ENCODE measurements at places on chromosomes 2 and 18.
A peak's percentile ranks its signal among the peaks of the same experiment; 100 is the strongest.

DNA sequence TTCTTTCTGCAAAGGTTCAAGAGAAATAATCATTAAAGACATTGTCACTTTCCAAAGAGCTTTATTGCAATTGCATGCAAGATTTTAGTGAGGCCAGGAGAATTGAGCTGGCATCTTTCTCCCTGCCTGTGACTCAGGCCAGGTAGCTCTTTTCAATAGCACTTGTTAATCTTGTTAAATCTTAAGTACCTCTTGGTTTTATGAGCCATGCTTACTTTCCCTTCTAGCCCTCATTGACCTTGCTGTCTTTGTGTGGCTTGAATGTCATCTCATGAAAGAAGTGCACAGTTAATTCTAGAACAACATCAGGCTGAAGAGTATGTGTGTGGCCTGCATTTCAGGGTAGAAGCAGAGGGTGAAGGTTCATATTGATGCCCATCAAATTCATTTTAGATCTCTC lies 14.8 kb upstream of the LGALSL start:
- no peak for DNase-seq

DNA sequence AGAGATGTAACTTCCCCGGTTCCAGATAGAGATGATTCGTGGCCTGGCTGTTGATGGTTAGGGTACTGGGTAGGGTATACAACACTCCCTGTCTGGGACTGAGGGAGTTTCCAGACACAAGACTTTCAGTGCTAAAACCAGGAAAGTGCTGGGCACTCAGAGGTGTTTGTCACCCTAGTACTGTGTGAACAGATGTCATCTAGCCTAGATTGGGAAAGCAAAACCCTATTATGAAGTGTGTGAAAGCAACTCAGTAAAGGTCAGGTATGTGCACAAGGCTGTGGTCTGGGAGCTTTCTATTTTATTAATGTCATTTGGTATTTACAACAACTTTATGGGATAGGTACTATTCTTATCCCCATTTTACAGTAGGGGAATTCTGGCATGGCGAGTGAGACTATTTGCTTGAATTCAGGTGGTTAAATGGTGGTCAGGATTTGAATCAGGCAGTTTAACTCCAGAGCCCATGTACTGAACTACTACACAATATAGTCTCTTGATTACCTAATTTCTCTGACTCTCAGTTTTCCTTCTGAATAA lies 2.6 kb downstream of the BZW1 start:
- DNase-seq: no peak

DNA sequence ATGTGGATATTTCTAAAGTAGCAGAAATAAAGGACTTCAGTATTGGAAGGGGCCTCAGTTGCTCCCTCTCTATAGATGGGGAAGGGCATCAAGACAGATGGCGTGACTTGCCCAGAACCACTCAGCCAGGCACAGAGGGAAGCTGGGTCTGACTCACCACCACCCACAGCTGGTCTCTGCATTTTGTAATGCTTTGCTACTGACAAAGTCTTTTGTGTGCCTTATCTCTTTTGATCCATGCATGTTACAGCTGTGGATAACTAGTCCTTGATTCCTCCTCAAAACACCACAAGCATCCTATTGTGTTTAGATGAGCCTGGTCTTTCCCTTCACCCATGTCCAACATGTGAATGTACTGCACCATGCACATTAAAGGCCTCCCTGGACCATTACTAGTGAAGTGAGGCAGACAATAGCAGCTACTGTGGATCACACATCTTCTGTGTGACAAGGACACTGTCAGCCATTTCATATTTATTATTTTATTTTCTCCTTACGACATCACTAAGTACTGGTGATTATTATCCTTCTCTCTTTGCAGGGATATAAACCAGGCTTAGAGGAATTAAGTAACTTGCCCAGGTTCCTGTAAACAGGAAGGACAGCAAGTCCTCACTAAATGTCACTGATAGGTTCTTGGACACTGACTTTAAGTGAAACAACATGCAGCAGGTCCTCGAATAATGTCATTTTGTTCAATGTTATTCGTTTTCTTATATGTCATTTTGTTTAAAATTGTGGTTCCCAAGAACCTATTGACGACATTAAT lies 29.6 kb upstream of the IL37 start:
- DNase-seq: peak; percentile 17

GRCh38 chr18:8254654-8255053 lies 354.6 kb upstream of the RAB12 start:
- no peak for DNase-seq

DNA sequence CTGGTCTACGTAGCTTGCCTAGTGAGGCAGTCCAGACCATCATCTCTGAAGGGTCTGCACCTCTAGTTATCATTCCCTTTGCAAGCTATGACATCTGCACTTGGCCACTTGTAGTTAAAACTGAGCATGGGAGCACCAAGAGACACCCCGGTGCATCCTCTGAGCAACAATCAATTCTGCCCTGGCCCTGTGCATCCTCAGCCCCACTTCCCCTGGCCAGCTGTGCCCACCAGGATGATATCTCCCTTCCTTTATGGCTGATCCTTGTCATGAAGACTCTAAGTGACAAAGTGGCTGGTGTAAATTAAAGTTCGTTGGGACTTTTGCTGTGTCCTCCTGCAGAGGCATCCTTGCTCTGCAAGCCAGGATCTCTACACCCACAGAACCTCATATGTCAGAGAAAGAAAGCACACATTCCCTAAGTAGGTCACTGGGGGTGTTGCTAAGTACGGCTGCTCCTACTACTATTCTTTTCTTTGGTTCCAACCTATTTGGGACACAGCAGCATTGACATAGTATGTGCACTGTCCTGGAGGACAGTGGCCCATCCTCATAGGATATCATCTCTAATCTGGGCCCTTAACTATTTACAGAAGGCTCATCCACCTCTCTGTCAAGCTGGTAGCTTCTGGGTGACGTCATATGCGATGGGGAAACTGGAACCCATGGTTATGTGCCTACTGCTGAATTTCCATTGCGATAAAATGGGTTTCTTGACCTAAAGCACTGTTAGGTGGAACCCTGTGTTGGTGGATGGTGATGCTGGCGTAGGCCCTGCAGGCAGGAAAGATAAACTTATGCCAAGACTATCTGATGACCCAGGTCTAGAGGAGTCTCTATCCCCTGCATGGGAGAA lies 384.3 kb upstream of the ID2 start:
- DNase-seq: no peak

DNA sequence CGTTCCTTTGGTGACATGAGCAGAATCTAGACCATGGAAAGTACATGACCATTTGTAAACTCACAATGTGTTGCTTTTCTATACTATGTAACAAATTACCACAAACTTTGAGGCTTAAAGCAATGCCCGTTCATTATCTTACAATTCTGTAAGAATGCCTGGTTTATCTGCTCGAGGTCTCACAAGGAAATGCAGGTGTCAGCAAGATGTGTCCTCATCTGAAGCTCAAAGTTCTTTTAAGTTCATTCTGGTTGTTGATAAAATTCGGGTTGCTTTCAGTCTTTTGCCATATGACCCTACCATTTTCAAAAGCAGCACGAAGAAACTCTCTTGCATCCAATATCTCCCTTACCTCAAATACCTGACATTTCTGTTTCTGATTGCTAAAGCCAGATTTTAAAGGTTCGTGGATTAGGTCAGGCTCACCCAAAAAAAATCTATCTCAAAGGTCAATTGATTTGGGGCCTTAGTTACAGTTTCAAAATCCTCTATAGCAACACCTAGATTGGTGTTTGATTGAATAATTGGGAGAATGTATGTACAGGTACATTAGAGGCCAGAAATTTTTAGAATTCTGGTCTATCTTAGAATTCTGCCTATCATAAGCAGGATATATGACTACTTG lies 125.9 kb downstream of the TMEM131 start:
- no peak for DNase-seq

DNA sequence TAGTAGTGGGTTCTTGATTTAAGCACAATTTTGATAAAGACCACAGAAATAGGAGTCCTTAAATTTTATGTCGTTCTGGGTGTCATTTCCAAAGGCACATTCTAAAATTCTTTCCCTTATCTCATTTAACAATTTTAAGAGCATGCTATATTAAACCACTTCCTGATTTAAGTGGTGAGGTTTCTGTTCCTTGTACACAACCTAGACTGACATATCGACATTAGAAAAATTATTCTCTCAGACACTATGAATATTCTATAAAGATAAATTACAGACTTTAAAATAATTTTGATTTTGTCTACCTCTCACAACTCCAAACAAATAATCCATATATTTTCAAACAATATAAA lies 923.8 kb downstream of the LRP1B start:
- DNase-seq: no peak

DNA sequence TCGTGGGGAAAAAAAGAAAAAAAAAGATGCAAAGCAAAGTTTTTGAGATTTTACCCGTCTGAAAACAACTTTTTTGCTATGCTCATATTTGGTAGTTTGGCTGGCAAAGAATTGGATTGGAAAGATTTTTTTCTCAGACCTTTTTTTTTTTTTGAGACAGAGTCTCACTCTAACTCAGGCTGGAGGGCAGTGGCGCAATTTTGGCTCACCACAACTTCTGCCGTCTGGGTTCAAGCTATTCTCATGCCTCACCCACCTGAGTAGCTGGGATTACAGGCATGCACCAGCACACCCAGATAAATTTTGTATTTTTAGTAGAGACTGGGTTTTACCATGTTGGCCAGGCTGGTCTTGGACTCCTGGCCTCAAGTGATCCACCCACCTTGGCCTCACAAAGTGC lies 56.3 kb upstream of the TANC1 start:
- DNase-seq: no peak

DNA sequence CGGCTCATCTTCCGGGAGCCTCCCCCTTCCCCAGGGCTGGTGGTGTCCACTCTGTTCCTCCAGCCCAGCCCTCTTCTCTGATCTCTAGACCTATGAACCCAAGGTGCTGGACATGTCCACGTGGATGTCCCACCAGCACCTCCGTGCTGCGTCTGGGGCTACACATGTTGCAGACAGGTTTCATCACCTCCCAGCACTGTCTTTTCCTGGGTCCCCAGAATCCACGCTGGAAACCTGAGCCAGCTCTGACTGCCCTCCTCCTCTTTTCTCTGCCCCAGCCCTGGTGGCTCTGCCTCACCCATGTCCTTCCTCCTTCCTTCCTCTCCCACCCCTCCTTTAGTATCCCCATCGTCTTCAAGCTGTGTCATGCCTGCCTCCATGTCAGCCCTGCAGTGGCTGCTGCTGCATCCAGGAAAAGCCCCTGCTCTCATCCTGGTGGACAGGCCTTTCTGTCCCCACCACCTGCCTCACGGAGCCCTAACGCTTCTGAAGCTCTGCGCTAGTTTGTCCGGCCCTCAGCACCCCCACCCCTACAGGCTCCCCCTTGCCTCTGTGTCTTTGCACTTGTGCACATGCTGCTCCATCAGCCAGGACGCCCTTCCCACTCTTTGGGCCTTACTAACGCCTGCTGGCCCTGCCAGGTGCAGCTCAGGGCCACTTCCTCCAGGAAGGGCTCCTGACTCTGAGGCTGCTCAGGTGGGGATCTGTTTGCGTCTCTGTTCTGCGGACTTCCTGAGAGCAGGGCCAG lies 105.9 kb downstream of the DYSF start:
- no peak for DNase-seq

DNA sequence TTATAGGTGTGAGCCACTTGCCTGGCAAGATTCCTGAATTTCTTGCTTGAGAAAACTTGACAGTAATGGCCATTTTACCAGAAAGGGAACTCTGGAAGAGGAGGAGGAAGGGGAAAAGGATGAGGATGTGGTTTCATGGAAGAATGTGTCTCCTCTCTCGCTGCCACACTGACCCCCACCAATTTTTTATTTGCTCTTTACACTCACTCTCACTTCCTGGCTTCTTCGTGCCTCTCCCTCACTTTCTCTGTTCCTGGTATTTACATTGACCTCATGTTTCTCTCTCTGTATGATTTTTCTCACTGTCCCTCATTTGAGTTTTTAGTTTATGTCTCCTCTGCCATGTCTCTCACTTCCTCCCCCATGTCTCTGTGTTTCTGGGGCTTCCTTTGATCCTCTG lies 134.5 kb upstream of the CAB39 start:
- DNase-seq: no peak

- DNase-seq: no peak
Observed at GRCh38 chr2:105625632-105626031, 119.1 kb upstream of the NCK2 start.

GRCh38 chr2:75547345-75548035 lies 13.2 kb downstream of the EVA1A start:
- no peak for DNase-seq

DNA sequence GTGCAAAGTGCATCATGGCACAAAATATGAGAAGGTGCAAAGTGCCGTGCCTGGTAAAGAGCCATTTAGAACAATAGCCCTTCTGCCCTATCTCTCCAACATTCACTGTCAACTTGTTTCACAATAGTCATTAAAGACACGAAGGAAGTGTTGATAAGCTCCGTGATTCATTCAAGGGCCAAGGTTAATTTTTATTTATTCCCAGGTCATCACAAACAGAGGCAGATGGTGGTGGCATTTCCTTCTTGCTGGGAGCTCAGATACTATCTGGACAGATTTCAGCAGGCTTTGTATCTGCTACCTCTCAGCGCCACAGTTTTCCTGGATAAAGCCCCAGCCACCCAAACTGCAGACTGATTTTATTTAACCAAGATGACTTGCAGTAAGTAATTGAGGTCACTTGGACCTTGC lies 309.3 kb downstream of the ZNF521 start:
- no peak for DNase-seq

DNA sequence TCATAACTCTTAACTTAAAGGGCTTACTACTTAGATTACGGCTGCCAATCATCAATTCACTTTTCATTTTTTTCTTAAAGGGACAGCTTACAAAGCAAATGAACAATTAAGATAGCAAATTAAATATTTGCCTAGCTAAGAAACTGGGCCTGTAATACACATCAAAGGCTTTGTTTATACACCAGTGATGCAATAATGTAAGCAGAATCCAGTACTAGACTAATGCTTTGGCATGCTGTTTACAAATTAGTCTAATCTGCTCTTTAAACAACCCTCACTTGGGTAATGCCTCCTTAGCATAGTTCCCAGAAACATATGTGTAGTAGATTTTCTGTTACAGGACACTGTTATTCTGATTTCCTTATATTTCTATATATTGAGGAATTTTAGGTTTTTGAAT lies 105.8 kb downstream of the ARHGAP28 start:
- DNase-seq: no peak

DNA sequence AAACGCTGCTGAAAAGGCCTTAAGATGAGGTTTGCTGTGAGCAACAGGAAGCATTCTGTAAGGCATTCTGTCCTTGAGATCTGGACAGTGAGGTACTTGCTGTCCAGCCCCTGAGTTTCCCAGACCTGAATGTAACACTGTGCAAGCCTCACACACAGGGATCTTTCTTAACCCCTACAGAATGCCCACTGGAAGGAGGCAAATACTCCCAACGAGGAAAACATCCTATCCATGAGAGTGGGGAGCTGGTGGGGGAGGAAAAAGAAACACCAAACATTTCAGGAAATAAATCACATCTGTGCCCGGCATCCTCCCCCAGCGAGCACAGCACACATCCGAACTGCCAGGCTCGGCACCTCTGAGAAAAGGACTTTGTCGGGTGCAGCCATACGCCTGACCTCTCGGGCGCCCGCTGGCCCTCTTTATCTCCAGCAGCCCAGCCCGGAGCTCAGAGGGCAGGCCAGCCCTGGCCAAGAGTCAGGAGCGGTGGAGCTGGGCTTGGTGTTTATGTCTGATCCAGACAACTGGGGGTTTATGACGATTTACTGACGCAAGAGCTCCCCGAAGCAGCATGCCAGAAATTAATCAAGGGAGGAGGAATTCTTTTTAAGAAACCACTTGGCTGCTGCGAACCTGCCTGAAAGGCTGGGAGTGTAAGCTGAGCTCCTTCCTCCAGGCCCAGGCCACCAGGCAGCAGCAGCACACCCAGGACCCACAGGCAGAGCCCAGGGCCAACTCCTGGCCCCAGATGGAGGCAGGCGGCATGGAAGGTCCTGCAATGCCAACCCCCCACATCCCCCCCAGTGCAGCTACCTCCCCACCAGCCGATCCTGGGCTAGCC lies 72.2 kb downstream of the HDAC4 start:
- no peak for DNase-seq
